CD4-positive, alpha-beta T cell treated with Interleukin-15 for 4 hours (primary cell): ENCODE measurements at places on chromosomes 1 and 21.
A peak's percentile ranks its signal among the peaks of the same experiment; 100 is the strongest.

- DNase-seq, result no peak
Observed at GRCh38 chr1:188668083-188668482, 1809.6 kb downstream of the BRINP3 start.

DNA sequence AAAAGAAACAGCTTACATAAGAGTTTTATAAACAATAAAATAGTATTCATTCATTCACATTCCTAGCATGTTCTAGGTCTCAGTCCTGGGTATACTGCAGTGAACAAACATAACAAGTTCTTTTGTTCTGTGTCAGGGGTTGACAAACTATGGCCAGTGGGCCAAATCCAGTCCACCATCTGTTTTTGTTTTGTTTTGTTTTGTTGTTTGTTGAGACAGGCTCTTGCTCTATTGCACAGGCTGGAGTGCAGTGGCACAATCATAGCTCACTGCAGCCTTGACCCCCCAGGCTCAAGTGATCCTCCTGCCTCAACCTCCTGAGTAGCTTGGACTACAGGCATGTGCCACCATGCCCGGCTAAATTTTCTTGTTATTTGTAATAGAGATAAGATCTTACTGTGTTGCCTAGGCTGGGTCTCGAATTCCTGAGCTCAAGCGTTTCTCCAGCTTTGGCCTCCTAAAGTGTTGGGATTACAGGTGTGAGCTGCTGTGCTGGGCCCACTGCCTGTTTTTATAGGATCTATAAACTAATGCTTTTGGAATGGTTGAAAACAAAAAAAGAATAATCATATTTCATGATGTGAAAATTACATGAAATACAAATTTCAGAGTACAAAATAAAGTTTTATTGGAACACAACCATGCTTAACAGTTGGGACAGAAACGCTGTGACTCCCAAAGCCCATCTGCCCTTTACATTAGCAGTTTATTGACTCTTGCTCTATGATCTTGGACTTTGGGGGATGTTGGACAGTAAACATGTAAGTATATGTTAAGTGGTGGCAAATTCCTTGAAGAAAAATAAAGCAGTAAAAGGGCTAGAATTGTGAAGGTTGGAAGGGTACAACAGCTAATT lies 17.9 kb downstream of the CAPZA1 start:
- no peak for DNase-seq

GRCh38 chr1:31576201-31576669 lies at the start of gene TINAGL1:
TSS of gene TINAGL1 (plus strand) at chr1:31576515. CDS start at chr1:31577149, 634 bp downstream.
- no peak for DNase-seq

GRCh38 chr1:94719926-94720793 lies 100.0 kb upstream of the SLC44A3 start:
- DNase-seq, result no peak

DNA sequence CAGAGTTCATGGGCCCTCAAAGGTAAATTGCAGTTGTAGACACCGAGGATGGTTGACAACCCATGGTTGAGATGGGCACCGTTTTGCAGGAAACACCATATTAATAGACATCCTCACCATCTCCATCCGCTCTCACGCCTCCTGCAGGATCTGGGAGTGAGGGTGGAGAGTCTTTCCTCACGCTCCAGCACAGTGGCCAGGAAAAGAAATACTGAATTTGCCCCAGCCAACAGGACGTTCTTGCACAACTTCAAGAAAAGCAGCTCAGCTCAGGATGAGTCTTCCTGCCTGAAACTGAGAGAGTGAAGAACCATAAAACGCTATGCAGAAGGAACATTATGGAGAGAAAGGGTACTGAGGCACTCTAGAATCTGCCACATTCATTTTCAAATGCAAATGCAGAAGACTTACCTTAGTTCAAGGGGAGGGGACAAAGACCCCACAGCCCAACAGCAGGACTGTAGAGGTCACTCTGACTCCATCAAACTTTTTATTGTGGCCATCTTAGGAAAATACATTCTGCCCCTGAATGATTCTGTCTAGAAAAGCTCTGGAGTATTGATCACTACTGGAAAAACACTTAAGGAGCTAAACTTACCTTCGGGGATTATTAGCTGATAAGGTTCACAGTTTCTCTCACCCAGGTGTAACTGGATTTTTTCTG lies 9.3 kb downstream of the SLAMF8 start:
- no peak for DNase-seq

DNA sequence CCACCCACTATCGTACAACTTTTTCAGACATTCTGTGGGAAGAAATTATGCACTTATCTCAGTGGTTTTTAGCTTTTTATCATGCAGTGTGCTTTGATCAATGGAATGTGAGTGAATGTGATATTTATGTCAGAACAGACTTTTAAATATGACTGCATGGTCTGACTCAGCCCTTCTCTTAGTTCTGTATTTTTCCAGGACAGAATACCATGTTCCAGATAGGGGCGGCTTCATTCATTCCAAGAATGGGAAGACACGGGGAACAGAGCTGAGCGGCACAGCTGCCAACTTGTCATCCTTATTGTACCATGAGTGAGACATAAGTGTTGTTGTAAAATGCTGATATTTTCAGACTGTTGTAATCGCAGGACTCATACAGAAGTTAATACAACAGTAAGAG lies 214.6 kb upstream of the NCAM2 start:
- no peak for DNase-seq

GRCh38 chr1:19076841-19077616 lies 120.6 kb upstream of the IFFO2 start:
- no peak for DNase-seq

- DNase-seq, result peak; percentile 12
Observed at GRCh38 chr1:207748737-207749528, 2.9 kb upstream of the CD46 start.

GRCh38 chr1:30822006-30822405 lies 64.4 kb upstream of the LAPTM5 start:
- no peak for DNase-seq

- peak; percentile 64 for DNase-seq
Observed at GRCh38 chr1:205480349-205480985, 24.0 kb upstream of the CDK18 start.

DNA sequence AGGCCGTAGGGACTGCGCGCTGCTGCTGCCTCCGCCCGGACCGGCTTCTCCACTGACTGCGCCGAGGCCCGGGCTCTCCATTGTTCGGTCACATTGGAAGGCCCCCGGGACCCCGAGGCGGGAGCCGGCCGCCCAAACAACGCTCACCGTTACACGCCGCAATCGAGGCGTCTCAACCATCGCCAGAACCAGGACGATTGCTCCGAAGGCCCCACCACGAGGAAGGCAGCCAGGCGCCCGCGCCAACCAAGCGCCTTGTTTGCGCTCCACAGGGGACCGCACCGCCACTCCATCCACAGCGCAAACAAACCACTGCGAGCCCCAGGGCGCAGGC lies 595 bp downstream of the GLUL start:
- DNase-seq, result no peak

- DNase-seq, result no peak
Observed at GRCh38 chr1:241485554-241485992, 34.0 kb downstream of the FH start.

DNA sequence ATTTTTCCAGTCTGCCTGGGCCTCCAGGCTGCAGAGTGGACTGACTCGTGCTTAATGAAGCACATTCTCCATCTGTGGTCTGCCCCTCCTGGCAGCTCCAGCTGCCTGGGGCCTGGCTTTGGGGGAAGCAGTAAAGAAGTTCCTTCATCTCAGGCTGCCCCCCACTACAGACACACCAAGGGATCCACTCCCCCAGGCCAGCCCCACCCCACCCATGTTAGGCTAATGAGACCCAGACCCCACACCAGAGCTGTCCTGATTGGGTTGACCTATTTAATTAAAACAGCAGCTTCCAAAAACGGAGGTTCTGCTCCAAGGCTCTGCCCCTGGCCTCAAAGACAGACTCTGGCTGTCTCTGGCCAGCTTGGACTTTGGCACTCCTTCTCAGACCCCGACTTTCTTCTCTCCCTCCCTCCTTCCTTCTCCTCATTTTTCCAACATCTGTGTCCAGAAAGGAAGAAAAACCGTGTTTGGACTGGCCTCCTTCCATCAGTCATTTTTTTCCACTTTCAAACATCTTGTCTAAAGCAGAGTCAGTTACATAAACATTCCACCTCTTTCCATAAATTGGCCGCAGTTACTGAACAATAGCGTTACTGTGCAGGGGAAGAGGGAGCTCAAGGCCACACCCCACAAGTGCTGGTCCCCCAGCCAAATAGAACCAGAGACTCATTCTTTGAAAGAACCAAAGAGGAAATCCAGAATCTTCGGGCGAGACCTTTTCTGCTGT lies 29.7 kb downstream of the SERTAD4 start:
- DNase-seq, result no peak

GRCh38 chr1:8094481-8095241 lies 68.6 kb upstream of the ERRFI1 start:
- no peak for DNase-seq

DNA sequence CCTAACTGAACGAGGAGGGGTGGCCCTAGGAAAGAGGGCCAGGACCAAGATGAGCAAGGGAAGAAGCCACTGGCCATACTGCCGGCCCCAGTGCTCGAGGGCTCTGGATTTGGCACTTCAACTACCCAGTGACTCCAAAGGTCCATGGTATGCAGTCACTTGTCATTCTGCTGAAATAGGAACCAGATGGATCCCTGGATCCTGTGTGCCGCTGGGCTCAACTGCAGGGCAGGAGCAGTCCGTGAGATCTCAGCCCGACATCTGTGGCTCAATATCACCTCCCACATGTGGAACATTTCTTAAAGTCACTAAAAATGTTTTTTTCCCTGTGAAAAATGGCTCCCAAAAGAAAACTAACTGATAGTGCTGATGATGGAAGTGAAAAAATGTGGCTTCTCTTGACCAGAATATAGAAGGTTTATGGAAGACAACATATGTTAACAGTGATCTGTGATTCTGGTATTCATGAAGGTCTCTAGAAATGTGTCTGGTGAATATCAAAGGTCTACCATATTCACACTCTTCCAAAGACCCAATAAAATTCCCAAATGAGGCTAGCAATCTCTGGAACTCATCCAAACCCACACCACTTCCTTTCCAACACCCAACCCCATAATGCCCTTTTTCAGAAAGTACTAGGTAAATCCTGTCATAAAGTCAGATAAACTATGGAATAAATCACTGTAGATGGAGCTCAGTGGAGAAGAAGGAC lies 24.1 kb downstream of the PAFAH2 start:
- DNase-seq, result no peak

GRCh38 chr1:111990878-111991718 lies 1.6 kb upstream of the KCND3 start:
- no peak for DNase-seq

- DNase-seq, result no peak
Observed at GRCh38 chr1:154843636-154844296, 26.3 kb downstream of the KCNN3 start.

DNA sequence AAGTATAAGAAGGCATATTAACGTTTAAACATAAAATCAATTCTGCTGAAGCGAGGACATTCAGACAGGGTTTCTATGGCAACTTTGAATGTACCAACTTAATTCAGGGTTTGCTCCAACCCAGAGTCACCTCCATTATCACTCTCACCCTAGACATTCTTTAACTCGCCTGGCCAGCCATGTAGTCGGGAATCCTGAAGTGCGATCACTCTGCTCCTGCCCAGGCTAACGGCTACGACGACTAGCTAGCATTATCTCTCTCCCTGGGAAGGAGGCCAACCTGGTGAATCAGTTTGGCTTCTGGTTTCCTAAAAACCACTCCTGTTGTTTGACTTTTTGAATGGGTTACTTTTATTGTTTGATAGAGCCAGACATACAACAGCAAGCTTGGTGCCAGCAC lies 38.9 kb upstream of the ZBTB18 start:
- DNase-seq, result no peak

DNA sequence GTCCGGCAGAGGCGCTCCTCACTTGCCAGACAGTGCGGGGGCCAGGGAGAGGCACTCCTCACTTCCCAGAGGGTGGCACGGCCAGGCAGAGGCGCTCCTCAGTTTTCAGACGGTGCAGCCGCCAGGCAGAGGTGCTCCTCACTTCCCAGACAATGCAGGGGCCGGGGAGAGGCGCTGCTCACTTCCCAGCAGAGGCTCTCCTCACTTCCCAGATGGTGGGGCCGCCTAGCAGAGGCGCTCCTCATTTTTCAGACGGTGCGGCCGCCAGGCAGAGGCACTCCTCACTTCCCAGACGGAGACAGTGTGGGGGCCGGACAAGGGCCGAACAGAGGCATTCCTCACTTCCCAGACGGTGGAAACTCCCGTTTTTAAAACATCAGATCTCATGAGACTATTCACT lies 238.4 kb upstream of the CACYBP start:
- no peak for DNase-seq

DNA sequence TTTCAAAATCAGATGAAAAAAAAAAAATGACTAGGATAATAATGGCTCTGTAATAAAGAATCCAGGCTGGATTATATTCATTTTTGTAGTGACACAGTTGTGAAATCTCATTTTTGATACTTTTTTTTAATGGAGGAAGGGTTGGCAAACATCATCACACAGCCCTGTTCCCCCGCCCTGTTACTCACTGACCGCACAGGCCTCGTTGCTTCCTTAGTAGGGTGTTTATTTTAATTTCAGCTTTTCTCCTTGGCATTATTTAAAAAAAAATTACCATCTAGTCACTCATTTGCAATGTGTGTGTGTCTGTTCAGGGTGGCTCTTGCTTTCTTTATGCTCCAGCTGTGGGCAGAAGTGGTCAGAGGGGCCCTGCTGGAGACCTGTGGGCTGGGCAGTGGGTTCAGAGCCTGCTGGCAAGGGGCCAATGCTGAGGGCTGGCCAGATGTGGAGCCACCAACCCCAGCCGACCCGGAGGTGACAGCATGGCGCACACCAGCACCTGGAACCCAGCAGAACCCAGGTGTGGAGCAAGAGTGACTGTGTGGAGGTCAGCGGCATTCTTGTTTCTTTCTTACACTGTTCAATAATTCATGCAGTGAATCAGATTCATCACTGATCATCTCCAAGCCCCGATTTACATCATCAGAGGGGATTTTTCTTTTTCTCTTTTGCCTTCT lies 44.6 kb downstream of the ZSCAN20 start:
- no peak for DNase-seq
